ENCODE measurements at places on chromosomes 5 and 9.

- DNase-seq: no peak
Observed at GRCh38 chr9:33737811-33738606, 57.4 kb upstream of the PRSS3 start.

DNA sequence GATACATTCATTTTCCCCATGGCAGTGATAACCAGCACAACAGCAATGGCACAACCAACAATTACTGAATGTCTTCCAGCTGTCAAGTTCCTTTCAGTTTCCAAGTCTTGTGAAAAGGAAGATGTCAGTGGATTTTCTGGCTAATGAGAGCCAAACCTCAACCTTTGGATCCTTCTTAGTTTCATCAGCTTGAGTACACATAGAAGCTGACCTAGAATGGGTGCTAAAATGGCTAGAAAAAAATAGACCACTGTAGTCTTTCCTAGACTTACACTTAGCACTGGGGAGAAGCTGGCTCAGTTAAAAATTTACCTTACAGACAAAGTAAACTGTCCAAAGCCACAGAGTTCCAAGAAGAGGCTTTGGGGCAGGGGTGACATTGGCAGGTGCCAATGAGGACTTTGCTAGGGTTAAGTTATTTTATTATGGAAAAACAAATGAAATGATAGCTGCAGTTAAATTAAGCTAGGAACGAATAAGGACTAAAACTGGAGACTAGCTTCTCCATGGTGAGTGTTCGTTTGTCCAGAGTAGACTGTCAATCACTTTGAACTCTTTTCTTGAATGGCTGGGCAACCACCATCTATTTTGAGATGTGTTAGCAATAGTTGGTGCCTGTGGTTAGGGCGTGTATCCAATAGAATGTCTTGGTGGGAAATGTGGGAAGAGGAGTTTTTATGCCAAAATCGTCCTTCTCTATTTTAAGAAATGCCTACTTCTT is 25.9 kb upstream of the TXN start:
- no peak for DNase-seq

GRCh38 chr9:106980551-106981101 is 117.7 kb downstream of the ZNF462 start:
- DNase-seq: no peak

- no peak for DNase-seq
Observed at GRCh38 chr5:10626473-10627013, 62.7 kb downstream of the ANKRD33B start.

- no peak for DNase-seq
Observed at GRCh38 chr9:2817999-2818803, 25.7 kb downstream of the PUM3 start.

DNA sequence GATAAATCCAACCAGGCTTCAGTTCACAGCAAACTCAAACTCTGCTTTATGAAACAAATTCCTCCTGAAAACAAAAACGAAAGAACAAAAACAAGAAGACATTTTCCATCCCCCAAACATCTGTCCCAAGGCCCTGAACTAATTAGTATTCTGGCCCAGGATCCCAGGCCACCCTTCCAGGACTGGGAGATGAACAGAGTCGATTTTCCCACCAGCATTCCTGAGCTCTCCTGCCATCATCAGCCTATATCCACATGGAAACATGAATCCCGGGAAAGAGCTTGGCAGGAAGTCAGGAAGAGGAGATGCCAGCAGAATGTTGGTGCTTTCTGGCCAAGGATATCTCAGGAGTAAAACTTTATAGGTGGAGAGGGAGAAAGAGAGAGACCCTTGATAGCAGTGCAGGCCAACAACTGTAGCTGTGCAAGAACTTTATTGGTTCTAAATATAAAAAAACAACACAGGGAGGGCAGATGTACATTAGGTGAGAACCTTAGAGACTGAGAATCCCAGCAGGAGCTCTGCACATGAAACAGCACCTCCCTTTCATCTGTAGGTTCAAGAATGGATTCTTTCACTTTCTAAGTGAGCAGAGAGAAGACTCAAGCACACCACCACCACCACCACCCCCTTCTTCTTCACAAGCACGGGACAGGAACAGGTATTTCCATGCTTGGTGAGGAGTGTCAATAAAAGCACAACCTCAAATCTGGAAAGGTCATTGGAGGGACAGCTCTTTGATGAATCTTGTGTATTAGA is 190.7 kb upstream of the TAS2R1 start:
- DNase-seq: no peak

- no peak for DNase-seq
Observed at GRCh38 chr9:18806232-18807080, 226.6 kb downstream of the SAXO1 start.

DNA sequence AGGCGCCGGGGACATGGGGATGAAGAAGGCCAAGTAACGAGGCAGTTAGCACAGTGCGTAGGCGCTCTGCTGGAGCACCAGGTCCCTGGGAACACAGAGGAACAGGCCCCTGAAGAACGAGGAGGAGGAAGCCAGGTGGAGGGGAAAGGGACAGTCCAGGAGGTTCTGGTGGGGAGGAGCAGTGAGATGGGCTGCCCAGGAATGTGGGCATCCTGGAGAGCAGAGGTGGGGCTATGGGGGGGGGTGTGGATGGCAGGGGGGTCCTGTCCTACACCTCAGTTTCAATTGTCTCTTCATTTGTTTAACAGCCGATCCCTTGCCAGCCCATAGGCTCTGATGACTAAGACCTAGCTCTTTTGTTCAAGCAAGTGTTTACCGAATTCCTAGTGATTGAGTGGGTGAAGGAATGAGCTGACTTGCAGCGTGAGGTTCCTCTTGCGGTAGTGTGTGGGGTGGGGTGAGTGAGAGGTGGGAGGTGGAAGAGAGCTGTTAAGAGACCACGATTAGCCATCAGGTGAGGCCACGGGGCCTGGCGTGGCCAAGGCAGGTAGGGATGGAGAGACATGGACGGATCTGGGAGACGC is 8.4 kb upstream of the PHYHD1 start:
- no peak for DNase-seq

- no peak for DNase-seq
Observed at GRCh38 chr5:179504191-179504590, 46.2 kb upstream of the RUFY1 start.

GRCh38 chr9:115134941-115135340 is 17.0 kb upstream of the TNC start:
- no peak for DNase-seq

GRCh38 chr9:109794361-109795012 is 14.5 kb downstream of the PALM2AKAP2 start:
- no peak for DNase-seq

DNA sequence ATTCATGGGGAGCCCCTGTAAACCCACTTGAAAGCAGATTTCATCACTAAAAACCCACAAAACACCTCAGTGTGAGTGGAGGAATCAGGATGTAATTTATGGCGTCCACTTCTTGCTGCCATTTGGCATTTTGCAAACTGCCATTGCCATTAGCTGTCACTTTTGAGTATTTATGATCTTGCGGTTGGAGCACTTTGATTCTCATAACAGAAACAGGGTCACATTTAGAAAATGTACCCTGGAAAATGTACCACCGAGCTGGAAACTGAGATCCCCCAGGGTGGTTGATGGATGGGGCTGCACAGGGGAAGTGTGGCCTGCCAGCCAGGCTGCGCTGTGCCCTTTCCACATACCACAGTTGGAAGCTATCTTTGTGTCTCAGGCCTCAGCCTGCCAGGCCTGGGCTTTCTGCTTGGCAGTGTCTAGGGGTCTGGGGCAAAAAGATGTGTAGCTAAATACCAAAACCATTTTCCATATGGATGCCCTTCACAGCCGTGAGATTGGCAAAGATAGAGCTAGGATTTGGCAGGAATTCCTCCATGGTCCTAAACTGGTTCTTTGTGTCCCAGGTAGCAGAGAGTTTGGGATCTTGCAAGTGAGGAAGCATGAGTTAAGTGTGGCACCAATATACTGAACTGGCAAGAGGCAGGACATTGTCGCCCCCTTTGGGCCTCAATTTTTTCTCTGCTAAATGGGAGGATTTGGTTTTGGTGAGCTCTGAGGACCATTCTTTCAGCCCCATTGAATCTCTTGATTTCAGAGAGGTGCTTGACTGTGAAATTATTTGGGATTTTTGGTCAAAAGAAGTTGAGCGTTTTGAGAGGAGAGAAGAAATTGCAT is 46.2 kb downstream of the GALNT10 start:
- no peak for DNase-seq

GRCh38 chr9:133352635-133353340 is 3.5 kb downstream of the SURF1 start:
- no peak for DNase-seq

- no peak for DNase-seq
Observed at GRCh38 chr5:140611020-140611521, 21.9 kb downstream of the CD14 start.

GRCh38 chr5:158541536-158542297 is 558.0 kb downstream of the EBF1 start:
- no peak for DNase-seq

DNA sequence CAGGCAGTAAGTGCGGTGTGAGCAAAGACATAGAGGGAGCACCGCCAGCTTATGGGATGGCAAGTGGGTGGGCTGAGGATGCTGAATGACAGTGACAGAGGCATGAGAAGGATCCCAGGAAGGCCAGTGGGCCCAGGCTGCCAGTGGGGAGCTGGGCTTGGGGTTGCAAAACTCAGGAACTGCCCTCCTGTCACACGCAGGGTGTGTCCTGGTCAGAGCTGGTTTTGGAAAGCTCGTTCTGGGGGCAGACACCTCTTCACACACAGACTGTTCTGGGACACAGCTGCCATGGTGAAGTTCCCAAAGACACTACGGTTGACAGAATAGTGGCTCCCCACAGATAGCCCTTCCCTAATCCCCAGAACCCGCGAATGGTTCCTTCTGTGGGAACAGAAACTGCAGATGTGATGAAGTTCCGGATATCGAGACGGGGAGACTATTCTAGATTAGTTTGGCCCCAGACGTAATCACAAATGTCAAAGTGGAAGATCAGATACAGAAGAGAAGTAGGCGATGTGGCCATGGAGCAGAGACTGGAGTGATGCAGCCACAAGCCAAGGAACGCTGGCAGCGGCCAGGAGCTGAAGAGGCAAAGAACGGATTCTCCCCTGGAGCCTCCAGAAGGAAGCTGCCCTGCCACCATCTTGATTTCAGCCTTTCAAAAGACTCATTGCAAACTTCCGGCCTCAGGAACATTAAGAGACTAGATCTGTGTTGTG is 159.0 kb downstream of the COL23A1 start:
- no peak for DNase-seq

- no peak for DNase-seq
Observed at GRCh38 chr5:112869948-112870347, 8.9 kb downstream of the SRP19 start.

DNA sequence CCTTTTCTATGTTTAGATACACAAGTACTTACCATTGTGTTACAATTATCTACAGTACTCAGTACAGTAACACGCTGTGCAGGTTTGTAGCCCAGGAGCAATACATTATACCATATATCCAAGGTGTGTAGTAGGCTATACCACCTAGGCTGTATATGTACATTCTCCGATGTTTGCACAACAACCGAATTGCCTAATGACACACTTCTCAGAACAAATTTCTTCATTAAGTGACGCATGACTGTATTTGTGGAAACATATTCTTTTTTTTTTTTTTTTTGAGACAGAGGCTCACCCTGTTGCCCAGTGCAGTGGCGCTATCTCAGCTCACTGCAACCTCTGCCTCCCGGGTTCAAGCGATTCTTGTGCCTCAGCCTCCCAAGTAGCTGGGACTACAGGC is 4.0 kb upstream of the RAD23B start:
- no peak for DNase-seq

DNA sequence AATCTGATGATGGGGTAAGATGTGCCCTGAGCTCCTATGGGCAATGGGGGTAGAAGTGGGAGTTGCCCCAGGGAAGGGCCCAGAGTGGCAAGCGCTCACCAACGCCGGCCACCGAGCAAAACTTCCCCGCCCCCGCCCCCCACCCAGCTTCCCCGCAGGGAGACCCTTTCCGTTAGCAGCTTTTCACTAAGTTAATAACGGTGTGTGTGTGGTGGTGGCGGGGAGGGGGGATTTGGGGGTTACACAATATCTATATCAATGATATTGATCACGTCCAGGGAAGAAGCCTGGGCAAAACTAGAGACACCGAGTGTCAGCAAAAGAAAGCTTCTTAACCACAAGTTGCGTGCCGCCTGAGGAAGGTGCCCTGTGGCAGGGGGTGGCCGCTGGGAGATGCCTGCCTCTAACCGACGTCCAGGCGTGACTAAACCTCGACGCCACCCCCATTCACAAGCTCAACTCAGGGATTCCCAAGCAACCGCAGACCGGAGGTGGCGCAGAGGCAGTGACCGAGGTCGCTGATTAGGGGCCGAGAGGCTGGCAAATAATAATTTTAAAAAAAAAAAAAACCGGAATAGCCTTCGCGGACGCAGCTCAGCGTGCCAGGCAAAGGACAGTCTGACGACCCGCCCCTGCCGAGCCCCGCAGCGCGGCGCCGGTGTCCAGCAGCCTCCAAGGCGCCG is 222.6 kb downstream of the MEF2C start:
- no peak for DNase-seq

DNA sequence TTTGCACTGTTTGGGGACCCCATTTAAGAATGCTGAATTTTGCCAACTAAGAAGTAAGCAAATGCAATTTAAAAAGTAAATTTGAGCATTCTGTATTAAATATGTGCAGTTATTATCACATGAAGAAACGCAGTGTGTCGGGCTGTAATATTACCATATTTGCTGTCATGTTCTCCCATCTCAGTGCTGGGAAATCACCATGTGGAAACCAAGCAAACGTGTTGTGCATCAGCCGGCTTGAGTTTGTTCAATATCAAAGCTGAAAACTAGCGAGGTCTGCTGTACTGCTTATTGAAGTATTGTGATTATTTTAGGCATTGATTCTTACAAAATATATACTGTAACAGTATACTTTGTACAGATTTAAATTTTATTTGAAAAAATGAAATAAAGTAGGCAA is 2.6 kb downstream of the IGIP start:
- no peak for DNase-seq

DNA sequence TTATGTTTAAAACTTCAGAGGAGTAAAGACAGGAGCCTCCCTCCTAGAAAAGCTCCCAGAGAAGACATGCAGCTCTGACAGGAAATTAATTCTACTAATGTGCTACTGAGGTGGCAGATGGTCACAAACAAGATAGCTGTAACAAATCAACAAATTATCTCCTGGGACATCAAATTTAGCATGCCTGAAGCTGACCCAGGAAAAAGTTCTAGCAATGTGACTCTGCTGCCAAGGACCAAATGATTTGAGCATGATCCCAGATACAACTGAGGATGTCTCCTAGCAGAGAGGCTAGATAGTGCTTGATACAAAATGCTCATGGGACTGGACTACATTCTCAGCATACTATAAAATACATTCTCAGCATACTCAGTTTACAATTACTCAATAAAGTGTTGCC is 413.5 kb upstream of the SMC2 start:
- DNase-seq: no peak

GRCh38 chr5:90809311-90810056 is 250.9 kb downstream of the ADGRV1 start:
- no peak for DNase-seq

Data from activated CD4-positive, alpha-beta T cell treated with anti-CD3 and anti-CD28 coated beads for 24 hours (primary cell).